ENCODE measurements at places on chromosomes 6 and 20.

GRCh38 chr20:43543138-43543537, 15.7 kb upstream of the SGK2 start:
- no peak for DNase-seq

DNA sequence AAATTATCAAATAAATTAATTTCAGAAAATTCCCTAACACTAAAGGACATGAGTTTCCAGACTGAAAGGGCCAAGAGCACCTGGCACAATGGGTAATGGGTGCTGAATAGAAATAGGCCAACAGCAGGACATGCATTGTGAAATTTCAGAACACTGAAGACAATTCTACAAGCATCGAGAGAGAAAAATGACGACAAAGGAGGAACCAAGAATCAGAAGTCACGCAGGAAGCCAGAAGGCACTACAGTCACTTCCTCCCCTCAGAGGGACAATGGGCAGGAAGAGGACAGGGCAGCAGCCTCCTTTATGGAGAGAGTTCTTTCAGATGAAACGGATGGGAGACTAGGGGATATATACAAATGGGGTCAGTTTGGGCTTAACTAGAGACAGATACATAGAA, 29.6 kb downstream of the PCNA start:
- no peak for DNase-seq

DNA sequence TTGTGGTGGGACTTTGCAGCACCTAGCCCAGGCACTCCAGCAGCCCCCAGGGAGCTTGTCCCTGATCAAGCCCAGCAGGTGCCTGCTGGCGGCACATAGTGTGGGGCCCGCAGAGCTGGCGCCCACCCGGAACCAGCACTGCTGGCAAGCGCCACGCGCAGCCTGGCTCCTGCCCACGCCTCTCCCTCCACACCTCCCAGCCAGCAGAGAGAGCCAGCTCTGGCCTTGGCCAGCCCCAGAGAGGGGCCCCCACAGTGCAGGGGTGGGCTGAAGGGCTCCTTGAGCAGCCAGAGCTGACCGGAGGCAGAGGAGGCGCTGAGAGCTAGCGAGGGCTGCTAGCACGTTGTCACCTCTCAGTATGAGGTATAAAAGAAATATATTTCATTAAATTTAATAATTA, 716.5 kb upstream of the MAP3K7 start:
- no peak for DNase-seq

GRCh38 chr6:126513198-126513597, 173.3 kb downstream of the CENPW start:
- no peak for DNase-seq

- DNase-seq: no peak
These were observed 363.1 kb upstream of the PTCHD4 start for GRCh38 chr6:48474136-48474535.

- DNase-seq: no peak
These were observed 304.2 kb downstream of the LRFN2 start for GRCh38 chr6:40282986-40283385.

DNA sequence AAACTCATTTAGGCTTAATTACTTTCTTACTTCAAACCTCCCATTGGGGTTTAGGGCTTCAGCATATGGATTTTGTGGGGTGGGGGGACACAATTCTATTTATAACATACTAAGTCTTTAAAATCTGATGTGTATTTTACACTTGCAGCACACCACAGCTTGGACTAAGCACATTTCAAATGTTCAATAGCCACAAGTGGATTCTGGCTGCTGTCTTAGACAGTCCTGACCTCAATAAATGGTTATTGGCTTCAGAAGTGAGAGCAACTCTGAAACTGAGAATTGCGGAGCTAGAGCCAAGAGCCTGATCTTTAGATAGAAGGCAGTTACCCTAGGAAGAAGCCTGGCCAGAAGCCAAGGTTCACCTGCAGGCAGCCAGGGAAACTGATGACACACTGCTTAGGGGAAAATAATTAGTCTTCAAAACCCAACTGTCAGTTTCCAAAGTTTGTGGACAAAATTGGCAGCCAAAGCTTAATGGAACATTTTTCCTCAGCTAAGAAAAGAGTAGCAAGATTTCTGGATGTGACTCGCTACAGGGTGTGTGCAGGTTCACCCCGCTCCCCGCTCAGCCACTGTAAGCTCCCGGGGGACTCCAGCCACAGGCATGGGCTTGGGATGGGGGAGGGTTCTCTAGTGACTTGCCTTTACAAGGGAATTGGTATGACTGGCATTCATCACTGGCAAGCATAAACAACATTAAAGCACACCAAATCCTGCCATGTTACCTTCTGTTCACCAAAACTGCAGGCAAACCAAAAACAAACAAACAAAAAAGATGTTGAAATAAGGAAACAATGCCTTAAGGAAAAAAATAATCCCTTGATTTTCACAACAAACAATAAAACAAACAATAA, 219.8 kb downstream of the TFAP2A start:
- no peak for DNase-seq

DNA sequence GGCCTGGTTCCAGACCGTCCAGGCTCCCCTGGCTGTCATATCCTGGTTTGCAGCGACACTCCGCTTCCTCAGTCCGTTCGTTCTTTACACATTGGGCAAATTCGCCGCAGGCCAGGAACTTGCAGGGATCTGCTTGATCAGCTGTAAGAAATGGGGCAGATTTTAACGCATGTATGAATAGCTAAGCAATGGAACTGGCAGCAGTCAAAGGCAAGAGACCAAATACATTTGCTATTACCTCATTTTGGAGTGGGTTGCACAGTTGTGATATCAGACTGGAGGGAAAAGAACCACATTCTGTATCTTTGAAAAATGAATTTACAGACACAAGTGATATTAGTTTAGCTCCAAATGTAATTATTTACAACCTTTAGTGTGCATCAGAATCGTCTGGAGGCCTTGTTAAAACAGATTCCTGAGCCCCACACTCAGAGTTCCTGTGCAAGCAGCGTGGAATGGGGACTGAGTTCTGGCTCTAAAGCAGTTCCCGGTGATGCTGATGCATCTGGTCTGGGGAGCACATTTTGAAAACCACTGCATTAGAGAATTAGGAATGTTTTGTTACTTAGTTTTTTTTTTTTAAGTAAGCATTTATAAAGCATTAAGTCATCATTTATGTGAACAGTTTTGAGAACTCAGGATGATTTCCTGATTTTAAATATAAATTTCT, 141.3 kb downstream of the IMPG1 start:
- no peak for DNase-seq

- no peak for DNase-seq
These were observed 42.1 kb downstream of the PPP1R3G start for GRCh38 chr6:5127106-5127687.

DNA sequence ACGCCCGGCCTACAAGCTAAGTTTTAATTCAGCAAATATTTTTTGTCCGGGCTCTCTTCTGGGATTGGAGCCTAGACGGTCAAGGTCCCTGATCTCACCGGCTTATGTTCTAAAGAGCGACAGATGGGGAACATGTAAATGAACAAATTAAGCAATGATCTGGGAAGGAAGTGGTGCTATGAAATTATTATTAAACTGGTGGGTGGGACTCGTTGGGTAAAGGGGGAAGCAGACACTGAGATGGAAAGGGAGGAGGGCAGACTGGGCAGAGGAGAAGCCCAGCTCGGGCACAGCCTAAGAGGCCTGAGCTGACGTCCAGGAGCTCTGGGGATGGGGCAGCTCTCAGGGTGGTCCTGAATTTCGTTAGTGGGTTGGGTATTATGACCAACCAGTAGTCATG, 81.8 kb upstream of the AGPAT4 start:
- DNase-seq: no peak

GRCh38 chr20:14444106-14444505, 106.7 kb upstream of the FLRT3 start:
- no peak for DNase-seq

DNA sequence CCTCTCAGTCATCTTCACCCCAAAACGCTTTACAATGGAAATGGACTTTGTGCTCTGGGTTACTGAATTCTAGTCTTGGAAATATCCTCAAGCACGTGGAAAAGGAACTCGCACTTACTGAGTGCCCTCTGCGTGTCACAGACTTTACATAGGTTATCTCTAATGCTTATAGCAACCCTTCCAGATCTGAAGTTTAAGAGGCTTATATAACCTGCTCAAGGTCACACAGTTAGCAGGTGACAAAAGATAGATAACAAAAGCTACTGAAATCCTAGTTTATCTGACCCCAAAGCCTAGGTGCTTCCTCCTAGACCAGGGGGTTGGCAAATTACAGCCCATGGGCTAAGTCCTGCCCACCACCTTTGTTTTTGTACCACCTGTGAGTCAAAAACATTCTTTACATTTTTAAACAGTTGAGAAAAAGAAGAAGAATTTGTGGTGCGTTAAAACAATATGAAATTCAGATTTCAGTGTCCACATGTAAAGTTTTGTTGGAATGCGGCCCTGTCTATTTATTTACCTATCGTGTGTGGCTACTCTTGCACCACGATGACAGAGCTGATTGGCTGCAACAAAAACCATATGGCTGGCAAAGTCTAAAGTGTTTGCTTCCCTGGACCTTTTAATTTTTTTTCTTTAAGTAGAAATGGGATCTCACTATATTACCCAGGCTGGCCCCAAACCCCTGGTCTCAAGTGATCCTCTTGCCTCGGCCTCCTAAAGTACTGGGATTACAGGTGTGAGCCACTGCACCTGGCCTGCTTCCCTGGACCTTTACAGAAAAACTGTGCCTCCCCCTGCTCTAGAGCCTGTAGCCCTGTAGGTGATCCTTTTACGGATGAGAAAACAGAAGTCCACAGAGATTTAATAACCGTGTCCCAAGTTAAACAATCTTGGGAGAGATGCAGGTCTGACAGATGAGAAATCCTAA, 110.2 kb upstream of the RREB1 start:
- DNase-seq: no peak

- no peak for DNase-seq
These were observed 7.9 kb upstream of the GPRC6A start for GRCh38 chr6:116836606-116837342.

GRCh38 chr6:41715795-41716515, 19.5 kb downstream of the TFEB start:
- DNase-seq: no peak

DNA sequence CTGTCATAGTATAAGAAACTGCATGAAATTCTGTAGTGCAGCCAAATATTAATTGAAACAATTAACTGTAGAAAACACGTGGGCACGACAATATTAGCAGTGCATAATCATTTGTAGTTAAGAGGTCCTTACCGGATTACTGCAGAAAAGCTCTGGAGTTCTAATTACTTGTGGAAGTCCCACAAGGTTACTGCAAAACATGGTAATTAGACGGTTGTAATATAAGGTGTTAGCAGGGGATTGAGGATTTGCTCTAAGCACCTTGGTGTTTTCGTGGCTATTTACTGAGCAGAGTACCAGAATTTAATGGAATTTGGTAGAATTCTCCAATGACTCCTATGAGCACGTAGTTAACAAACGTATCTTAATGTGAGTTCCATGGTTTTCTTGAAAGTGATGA, 473.6 kb upstream of the AGPAT4 start:
- no peak for DNase-seq

DNA sequence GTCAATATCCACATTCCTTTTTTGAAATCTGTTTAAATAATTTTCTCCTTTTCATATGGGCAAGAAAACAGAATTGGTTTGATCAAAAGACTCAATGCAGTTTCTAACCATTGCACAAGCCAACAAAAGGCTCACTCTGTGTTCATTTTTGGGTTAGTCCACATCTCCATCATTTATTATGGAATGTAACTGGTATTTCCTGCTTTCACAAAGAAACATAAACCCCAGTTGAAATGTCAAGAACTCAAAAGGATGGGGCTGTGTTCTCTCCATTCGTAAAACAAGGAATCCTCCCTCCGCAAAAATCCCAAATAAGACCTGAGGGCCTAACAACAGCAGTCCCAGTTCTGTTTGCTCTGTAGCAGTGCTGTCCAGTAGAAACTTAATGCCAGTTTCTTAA, 420.9 kb downstream of the GJA1 start:
- no peak for DNase-seq

DNA sequence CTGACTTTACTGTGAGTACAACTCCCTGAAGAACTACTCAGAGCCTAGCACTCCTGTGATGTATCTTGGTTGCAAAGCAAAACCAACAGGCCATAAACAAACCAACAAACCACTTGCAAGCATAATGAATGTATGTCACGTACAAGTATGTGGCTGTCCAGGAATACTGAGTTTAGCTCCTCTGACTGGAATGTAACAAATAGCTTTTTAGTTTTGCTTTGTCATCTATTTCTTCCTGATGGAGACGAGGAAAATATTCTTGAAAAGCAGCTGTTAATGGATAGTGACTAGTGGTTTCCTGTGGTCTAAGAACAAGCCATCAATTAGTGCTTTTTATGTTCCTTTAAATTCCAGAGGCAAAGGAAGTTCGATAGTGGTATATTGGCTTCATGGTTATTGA, 101.9 kb upstream of the LY86 start:
- no peak for DNase-seq

GRCh38 chr6:43093436-43094289, 17.5 kb downstream of the PTK7 start:
- DNase-seq: no peak

DNA sequence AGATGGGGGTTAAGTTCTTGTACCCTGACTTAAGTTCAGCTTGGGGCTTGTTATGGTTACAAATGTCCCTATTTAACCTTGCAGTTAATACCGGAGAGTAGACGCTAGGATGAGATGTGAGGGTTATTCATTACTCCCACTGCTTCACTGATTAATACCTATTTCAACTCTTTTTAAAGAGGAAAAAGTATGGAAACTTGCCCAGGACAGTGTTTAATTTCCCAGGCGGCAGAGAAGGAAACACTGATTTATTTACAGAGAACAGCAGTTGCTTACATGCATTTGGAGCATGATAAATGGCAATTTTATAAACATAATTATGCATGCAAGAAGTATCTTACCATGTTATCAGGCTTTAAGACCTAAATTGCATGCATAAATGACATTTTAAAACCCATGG, 137.7 kb downstream of the RCAN2 start:
- DNase-seq: no peak

- DNase-seq: no peak
These were observed 66.1 kb downstream of the FAM217A start for GRCh38 chr6:4012826-4013225.

DNA sequence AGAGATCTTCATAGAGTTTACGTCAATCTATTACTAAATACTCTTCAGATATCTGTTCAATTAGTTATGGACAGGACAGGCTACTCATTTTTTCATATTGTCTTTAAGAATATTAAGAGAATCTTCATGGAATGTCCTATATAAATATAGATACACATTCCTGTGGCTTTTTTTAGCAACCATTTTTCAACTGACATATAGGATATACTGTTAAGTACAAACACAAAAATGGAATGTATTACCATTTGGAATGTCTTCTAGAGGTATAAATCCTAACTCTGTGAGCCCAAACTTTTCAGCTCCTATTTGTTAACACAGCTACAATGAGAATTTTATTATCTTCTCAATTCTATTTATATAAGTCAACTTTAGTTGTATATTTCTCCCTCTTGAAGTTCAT, 239.6 kb upstream of the DEFB112 start:
- no peak for DNase-seq

GRCh38 chr6:72742001-72742673, 120.3 kb downstream of the KCNQ5 start:
- DNase-seq: no peak

DNA sequence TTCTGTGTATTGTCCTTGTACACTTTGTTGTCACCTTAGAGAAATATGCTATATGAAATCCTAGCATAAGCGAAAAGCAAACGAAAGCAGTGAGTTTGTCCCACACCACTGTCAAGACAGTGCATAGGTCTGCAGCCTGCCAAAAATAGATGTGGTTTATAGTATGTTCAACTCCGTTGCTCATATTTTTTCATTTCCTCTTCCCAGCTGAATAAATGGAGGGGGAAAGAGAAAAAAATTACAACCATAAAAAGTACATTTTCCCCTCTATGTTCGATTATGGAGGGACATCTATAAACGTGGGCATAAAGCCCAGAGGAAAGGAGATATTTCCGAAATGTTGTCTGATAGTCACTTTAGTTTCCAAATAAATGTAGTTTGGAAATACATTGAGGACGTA, 25.8 kb downstream of the PRL start:
- no peak for DNase-seq

Measured in activated T-helper 1 cell treated with Interleukin-2 at 50 U/mL for 16 hours (primary cell).